Hematopoietic multipotent progenitor cell treated with erythropoietin and hydrocortisone succinate and interleukin-3 and kit ligand, for 6 days (in vitro differentiated cells): ENCODE measurements at places on chromosomes 1 and 21.

DNA sequence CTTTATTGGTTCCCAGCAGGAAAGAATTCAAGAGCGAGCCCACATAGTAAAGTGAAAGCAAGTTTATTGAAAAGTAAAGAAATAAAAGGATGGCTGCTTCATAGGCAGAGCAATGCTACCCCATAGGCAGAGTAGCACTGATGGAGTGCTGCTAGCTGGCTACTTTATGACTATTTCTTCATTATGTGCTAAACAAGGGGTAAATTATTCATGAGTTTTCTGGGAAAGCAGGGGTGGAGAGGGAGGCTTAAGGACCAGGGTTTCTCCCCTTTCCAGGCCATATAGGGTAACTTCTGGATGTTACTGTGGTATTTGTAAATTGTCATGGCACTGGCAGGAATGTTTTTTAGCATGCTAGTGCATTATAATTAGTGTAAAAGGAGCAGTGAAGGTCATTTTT lies 1271.4 kb downstream of the KCNT2 start:
- no peak for DNase-seq

GRCh38 chr1:223413216-223413615 lies 20.0 kb downstream of the CCDC185 start:
- no peak for DNase-seq

GRCh38 chr1:36871146-36871971 lies 163.0 kb downstream of the GRIK3 start:
- DNase-seq = no peak

DNA sequence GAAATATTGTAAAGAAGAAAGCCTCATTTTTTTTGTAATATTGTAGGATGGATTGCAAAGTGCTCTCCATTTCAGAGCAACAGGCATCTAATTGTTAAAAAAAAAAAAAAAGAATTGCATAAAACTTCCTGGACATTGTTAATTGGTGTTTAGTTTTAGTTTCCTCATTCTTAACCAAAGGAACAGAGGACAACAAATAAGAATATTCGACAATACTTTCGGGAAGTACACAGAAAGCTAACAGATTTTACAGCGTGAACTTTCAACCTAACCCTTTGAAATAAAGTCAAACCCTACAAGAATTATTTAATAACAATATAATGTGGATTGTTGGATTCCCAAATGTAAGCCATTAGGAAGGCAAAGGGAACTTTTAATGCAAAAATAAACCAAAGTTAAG lies 284.4 kb downstream of the KCNT2 start:
- DNase-seq = no peak

- DNase-seq = no peak
Measured at GRCh38 chr1:2914702-2915101, 106.6 kb upstream of the ACTRT2 start.

- no peak for DNase-seq
Measured at GRCh38 chr1:7630378-7630777, 140.7 kb upstream of the VAMP3 start.
